ENCODE measurements at places on chromosomes 7 and 10.

DNA sequence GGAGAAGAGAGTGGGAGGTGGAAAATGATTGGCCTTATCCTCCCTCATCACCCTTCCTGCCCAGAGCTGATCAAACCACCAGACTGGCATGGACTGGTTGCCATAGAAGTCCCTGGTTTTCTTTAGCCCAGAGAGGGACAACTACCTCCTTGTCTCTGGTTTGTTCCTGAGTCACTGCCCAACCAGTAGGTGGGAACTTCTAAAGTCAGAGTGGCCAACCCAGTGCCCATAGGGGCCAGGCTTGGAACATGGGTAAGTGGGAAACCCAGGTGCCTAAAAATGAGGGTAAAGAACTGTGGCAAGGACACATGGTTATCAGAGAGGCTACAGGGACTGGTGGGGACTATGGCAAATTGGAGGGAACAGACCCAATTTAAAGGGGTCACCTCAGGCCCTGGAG lies 63.8 kb downstream of the FAM241B start:
- DNase-seq, result no peak

- no peak for DNase-seq
Measured at GRCh38 chr7:124246262-124246863, 213.5 kb upstream of the TMEM229A start.

DNA sequence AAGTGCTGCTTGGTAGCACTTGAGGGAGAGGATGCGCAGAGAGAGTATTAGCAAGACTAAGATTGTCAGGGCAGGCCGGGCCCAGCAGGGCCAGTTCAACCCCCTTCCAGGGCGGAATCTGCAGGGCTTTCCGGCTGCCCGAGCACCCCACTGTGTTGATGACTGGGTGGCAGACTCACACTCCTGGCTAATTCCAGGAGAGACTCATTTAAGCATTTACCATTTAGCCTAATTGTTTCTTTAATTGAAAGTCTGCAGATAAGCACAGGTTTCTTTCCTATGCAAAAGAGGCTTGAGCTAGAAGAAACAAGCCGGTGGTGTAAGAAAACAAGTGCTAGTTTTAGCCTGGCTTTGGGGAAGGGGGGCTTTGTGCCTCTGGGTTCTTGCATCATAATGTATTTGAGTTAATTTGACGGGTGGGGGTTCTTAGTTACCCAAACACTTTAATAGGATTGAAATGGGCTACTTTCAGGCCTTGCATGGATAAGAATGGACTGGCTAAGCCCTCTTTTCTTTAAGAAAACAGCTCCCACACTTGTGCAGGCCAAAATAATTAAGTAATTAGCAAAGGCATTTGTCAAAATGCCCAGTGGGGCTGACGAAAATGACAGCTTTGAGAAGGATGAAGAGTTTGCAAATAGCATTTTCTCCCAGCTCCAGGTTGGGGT lies 201.3 kb downstream of the MYOF start:
- DNase-seq, result no peak

DNA sequence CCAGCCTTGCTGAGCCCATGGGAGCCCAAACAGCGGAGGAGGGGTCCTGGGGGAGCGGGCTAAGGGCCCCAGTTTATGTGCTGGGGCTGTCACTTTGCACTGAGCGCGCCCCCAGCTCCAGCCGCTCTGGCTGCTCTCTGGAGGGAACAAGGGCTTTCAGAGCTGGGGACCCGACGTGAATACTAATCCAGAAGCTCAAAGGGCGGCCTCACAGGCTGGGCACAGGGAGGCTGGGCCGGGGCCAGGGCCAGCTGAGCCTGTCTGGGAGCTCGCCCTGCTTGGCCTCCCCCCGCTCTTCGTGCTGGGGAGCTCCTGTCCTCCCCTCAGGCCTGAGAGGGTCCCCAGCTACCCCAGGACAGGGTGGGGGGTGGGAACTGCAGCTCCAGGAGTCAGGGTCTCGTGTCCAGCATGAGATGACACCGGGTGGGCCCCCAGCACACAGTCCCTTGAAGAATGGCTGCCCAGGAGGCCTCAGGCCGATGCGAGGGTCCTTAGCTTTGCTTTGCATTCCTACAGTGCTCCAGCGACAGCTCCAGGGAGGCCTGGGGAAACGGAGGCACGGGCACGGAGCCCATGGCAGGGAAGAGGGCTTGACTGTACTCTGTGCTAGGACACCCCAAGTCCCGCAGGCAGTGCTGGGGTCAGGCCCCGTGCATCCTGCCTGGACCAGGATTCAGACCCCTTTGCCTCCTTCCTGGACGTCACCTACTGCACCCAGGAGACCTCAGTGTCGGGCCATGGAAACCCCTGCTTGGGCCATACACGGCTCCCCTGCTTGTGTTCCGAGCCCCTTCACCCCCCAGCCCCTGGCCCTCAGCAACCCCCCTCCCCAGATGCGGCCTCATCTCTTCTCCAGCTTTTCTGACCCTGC lies 5.8 kb upstream of the AMZ1 start:
- DNase-seq, result no peak

GRCh38 chr10:109007514-109007913 lies 915.8 kb downstream of the XPNPEP1 start:
- DNase-seq, result no peak

DNA sequence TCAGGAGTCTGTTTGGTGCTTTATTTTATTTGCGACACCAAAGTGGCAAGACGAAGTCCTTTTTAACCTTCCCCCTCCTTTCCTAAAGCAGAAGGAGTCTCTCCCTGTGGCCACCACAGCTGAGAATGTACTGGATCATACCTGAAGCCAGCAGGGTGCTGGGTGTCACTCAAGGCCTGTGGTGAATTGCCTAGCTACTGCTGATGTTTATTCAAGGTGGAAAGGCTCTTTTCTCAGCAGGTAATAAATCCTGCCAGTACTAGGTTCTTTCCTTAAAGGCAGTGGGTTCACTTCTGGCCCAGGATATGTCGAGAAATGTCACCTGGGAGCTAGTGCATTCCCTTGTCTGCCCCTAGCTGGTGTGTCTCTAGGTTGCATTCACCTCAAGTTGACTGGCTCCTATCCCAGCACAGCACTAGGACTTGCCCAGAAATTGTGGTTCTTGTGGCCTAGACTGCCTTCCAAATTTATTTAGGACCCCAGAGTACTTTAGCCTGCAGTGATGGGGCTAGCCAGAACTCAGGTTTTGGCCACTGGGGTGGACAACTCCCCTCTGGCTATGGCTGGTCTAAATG lies 60.8 kb upstream of the FAM3C start:
- no peak for DNase-seq

GRCh38 chr10:69665474-69666320 lies 35.6 kb downstream of the FAM241B start:
- no peak for DNase-seq

- no peak for DNase-seq
Measured at GRCh38 chr10:14074062-14074884, 256.5 kb downstream of the FRMD4A start.

GRCh38 chr7:138226745-138227279 lies 150.6 kb downstream of the AKR1D1 start:
- no peak for DNase-seq

GRCh38 chr7:143882020-143882603 lies 19.9 kb downstream of the TCAF1 start:
- no peak for DNase-seq

DNA sequence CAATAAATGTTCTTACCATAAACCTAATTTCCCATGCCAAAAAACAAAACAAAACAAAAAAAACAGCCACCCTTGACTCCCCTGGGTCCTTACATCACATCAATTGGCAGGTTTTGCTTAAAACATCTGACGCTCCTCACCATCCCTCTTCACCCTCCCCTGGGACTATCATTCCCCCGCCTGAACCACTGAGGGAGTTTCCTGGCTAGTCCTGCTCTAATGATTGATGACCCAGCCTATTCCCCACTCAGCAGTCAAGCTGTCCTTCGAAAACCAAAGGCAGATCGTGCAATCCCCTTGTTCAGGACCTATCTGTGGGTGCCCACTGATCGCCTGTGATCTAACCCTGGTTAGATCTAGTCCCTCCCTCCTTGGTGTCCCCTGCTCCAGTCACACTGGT lies 11.2 kb upstream of the FRMPD2 start:
- DNase-seq, result no peak

DNA sequence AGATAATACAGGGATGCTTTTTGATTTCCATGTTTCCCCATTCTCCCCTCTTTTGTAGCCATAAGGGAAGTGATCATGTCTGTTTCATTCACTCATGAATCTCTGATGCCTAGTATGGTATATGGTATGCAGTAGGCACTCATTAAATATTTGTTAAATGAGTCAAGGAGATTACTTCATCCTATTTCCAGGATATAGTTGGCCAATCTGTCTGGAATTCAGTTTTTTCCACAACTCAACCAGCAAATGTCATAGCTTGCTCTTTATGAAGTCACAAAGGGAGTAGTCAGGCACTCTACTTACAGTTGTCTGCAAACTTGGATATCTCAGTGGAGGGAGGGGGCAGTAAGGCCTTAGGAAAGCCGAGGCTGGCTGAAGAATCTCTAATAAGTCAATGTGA lies 853.6 kb downstream of the LRMDA start:
- no peak for DNase-seq

DNA sequence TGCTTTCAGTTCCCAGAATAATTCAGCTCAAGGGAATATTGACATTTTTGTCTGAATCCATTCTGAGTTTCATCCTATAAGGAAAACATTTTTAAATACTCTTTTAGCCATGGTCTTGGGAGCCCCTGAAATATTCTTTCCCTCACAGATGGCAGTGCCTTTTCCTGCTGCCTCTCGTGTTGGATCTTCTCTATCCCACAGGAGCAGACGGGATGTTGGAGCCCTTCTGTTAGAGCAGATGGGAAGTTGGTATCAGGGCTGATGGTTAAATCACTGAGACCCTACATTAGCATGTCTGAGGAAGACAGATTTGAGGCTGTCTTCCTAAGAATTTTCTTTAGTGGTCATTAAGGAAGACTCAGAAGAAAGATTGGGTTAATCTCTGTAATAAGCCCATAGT lies 737.8 kb downstream of the LRMDA start:
- DNase-seq, result no peak

DNA sequence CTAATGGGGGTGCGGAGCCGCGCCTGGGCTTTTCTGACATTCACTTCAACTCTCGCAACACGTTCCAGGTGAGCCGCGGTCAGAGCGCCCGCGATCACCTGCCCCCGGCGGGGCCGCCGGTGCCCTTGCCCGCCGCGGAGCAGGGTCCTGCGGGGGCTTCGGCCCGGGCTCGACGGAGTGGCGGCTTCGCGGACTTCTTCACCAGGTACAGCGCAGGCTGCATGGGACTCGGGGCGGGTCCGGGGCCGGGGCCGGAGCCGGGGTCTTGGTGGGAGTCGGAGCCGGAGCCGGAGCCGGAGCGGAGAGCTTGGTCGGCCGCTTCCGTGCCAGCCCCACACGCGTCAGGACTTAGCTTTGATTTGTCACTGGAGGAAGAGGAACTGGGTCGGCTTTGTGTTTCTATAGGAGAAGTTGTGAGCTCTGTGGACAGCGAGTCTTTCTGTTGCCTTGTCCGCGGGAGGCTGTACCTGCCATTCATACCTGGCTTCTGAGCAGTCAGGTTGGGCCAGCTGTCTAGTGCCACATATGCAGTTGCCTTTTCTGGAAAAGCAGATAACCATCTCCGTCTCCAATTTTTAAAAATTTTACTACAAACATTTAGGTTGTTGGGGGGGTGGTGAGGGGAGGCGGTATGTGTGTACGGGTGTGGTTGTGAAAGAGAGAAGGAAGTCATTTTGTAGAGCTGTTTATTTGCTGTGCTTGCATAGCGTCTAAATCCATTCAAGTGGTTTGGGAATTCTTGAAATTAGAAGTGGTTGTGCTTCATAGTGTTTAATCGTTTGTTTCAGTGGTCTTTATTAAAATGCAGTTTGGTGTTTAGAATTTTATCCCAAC lies 1.3 kb downstream of the TBC1D12 start:
- DNase-seq, result peak; percentile 4

DNA sequence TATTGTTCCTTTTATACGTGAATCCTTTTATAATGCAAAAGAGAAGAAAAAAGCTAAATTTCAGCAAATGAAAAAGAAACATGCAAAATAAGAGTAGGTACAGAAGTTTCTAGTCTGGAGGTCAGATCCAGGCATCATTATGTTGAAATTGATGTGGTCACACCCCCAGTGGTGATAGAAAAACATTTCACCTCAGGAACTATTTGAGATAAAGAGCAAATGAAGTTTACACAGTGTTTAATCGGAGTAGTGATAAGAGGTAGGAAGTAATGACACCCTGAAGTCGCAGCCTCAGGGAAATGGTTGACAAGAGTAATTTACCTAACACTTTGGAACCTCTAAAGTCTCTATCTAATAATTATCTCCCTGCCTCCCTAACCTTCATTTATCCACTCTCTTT lies 536.0 kb upstream of the STEAP1 start:
- no peak for DNase-seq

GRCh38 chr7:1027242-1028043 lies 16.9 kb upstream of the GPR146 start:
- DNase-seq, result no peak

DNA sequence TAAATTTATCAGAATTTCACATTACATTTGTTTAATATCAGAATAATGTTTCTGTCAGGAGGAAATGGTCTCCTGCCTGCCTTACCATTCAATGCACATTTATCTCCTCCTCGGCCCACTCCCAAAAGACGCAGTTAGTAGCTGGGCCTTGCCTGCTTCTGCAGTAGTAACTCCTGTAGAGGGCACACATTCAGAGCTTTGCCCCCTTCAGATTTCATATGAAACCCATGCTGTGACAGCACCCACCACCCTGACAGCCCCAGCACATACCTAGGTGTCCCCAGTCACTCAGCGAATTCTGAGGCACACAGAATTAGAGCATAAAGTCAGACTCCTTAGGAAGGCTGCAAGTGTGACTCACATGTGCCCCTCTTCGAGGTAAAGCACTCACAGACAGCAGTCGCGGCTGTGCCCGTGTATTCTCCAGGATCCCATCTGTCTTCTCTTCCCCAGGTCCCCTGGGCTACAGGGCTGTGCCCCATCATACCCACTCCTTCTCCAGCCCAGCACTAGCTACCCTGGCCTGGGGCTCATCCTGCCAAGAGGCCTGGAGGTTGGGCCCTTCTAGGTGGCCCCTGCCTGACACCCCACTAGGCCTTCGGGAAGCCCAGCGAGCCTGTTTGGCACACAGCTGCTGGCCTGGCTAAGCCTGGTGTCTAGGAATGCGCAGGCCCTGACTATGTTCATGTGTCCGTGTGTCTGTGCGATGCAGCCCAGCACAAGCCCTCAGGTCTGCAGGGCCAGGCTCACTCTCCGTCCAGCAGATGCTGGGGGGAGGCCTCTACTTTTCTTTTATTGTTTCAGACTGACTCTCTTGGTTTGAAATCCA lies 4.7 kb upstream of the DEPP1 start:
- no peak for DNase-seq

DNA sequence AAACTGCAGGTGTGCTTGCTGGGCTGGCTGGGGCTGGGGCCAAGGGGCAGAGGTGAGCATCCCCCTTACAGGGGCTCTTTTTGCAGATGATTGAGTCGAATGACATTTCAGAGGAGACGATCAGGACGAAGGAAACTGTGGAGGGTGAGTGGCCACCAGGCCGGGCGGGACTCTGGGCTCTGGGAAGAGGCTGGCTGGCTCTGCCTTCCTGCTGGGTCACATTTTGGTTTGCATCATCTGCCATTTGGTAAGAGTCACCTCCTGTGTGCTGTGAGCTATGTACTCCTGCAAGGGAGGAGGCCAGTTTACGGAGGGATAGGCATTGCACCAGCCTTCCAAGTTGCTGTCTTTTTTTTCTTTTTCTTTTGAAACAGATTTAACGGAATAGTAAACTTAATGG lies 73.0 kb upstream of the GTF2IRD1 start:
- no peak for DNase-seq
